Uterus (tissue), 4 donors: ENCODE measurements at places on chromosomes 12 and 14. TPM values are rescaled to one million over a fixed set of nuclear protein-coding genes. Genes with fewer than 3 reads are reported as not detected.

The TFCP2 gene
- total RNA-seq, result 25.7 TPM

The SLC38A4 gene
- total RNA-seq, result 1.5 TPM

The GYS2 gene
- not detected for total RNA-seq

The KRT71 gene
- not detected for total RNA-seq

The ERGIC2 gene
- total RNA-seq, result 91.3 TPM

The KLHL33 gene
- total RNA-seq, result 1.3 TPM

The C12orf60 gene
- total RNA-seq, result 16.5 TPM

The KCNMB4 gene
- 3.2 TPM for total RNA-seq

The ADAMTS20 gene
- not detected for total RNA-seq

- DNase-seq, result no peak
Measured at GRCh38 chr14:37089410-37089809, 83.0 kb downstream of the SLC25A21 start.

GRCh38 chr14:74257078-74257940 lies 18.1 kb downstream of the VSX2 start:
- no peak for DNase-seq

- DNase-seq, result no peak
Measured at GRCh38 chr14:104357689-104358527, 219.5 kb downstream of the KIF26A start.

- DNase-seq, result no peak
Measured at GRCh38 chr12:104274811-104275210, 28.7 kb upstream of the EID3 start.

DNA sequence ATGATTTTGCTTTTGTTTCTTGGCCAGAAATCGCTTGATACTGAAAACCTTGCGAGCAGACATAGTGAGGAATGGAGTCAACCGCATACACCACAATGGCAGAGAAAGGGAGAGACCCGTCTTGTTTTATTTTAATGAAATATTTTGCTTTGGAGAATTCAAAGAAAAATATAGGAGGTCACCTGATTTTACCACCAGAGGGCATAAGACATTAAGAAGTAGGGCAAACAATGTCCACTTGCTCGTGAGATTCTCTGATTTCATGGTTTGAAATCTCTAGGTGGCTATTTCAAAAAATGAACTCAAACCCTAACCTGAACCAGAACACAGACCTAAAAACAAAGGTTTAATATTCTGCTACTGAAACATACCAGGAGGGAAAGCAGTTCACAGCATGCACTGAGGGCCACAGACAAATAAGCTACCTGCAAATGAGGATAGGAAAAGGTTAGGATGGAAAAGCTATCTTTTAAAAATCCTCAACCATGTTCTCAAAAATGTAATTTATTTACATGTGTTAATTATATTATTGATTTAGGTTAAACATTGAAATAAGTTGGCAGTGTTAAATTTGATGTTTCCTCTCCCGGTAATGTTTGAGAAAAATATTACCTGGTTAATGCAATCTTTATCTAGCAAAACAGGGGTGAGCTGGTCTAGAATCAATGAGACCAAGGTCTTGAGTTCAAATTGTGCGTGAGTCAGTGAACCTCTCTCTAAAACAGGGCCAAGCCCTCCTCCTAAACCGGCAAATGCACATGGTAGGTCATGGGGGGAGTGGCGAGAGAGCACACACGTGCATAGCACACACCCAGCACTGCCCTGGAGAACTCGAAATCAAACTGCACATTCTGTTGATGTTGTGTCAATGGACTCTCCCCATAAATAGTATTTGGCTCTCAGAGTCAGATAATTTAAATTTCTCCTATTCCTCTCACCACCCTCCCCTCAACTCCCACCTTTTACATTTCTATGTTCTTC lies 12.5 kb downstream of the IFNG-AS1 start:
- DNase-seq, result no peak

DNA sequence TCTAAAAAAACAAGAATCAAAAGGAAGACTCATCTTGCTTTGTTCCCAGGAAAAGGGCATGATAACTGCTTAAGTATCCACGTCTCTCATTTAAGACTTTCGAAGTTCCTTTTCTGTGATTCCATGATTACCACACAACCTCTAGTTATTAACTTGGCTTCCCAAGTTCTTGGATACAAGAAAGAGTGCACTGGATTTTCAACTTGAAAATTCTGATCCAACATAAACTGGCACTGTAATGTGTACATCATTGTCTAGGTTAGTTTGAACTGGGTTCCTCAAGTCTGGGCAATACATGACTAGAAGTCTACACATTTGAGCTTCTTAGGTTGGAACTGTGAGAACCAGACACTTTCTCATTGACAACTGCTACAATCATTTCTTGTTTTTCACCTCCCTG lies 1.6 kb downstream of the KLHL28 start:
- no peak for DNase-seq

DNA sequence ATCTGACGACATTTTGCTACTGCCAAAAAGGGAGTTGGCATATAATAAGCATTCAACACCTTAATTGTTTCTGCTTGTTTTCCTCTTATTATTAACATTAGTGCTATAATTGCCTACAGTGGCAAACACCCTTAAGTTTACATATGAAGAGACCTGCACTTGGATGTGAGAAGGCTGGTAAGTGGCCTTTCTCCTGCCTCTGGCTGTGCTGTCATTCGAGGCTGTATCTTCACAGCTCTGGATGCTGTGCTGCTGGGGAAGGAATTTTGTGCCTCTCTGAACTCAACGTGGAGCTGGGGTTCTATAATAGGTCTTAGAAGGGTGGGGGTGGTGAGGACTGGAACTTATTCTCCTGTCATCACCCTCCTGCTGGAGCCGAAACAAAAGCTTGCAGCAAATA lies 385.9 kb downstream of the EMP1 start:
- DNase-seq, result no peak

- DNase-seq, result peak; percentile 94
Measured at GRCh38 chr12:100266585-100266834, 369 bp downstream of the DEPDC4 start.

DNA sequence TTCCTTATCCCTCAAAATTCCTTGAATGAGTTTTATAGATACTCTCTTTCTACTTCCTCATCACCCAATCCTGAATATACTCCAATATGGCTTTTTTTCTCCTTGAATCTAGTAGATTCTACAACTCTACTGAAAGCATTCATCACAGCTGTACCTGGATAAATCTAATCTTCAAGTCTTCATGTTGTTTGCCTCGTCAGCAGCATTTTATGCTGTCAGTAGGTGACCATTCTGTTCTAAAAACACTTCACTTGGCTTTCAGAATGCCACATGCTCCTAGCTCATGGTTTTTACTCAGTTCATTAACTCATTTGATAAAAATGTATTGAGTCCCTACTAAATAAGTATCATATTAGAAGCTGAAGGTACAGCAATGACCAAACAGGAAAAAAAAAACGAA lies 113.3 kb downstream of the NOVA1 start:
- no peak for DNase-seq

DNA sequence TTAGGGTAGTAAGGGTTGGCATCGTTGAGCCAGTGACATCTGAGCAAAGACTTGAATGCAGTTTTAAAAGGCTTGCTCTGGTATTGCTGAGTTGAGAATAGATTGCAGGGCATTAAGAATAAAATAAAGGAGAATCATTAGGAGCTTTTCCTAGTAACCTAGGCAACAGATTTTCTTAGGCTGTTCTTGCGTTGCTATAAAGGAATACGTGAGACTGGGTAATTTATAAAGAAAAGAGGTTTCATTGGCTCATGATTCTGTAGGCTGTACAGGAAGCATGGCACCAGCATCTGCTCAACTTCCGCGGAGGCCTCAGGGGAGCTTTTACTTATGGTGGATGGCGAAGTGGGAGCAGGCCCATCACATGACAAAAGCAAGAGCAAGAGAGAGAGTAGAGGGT lies 97.4 kb downstream of the RAD51B start:
- DNase-seq, result no peak

DNA sequence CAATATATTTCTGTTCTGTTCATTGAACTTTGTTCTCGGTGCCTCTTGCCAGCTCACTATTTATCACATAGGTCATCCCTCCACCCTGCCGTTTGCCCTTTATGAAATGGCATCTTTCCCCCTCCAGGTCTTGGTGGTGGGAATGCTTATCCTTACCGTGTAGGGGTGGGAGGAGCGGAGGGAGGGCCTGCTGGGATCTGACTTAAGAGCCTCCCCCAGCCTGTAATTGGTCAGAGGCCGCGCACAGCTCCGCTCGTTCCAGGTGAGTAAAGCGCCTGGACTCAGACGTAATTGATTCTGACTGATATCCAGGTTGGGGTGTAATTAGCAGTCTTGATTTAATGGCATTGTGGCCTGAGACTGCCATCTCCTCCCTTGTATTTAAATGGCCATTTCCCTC lies 185.3 kb downstream of the TSPAN9 start:
- no peak for DNase-seq

- DNase-seq, result no peak
Measured at GRCh38 chr14:67765192-67765834, 51.1 kb downstream of the ZFYVE26 start.

DNA sequence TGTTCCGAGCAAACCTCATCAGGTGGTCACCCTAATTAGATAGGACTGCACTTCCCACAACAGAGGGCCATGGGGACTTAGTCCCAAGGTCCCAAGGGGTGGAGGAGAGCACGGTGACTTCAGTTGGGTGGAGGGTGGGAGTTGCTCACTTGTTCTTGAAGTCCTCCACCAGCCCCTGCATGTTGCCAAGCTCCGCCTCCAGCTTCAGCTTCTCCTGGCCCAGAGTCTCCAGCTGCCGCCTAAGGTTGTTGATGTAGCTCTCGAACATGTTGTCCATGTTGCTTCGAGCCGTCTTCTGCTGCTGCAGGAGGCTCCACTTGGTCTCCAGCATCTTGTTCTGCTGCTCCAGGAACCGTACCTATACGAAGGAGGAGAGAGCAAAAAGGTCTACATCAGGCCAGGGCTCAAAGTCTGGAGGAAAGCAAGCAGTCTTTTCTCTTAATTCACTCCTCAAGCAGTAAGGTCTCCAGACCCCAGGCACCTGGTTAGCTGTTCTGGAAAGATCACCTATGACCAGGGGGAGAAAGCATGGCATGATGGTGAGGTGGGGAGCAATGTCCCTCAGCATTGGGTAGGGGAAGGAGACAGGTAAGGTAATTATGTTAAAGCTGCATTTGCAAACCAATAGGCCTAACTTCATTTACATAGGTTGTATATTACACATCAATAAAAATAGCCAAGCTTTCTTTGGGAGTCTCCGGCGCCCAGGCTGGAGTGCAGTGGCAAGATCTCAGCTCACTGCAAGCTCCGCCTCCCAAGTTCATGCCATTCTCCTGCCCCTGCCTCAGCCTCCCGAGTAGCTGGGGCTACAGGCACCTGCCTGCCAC lies 2.9 kb downstream of the KRT8 start:
- DNase-seq, result no peak

DNA sequence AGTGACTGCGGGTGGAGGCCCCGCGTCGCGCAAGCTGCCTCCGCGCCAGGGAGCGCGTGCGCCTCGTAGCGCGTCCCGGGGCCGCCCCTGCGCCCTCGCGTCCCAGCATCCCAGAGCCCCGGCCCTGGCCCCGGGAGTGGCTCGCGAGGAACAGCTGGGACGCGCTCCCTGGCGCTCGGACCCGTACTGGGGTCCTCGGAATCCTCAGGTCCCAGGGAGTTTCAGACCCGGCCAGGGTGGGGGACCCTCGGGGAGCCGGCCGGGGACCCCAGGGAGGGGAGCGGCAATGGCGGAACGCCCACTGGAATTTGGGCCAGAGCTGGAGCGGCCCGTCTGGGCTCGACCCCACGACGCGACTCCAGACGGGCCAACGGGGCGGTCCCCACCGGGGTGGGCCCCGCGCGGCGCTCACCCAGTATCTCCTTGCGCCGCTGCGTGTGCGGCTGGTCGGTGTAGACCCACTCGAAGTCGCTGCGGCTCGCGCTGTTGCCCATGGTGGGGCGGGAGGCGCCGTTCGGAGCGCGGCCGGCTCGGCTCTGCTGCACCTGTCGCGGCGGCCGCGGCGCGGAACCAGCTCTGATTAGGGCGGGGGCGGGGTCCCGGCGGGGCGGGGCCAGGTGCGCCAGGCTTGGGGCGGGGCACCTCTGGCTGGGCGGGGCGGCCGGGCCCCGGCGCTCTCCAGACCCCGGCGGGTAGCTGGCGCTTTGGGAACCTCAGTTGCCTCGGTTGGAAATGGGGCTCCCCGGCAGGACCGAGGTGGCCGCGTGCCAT lies at the start of gene DEGS2:
DEGS2 (minus strand) TSS at position 552 of the 771 bp plus-strand sequence; CDS start at position 494, 58 bp downstream.
- no peak for DNase-seq

DNA sequence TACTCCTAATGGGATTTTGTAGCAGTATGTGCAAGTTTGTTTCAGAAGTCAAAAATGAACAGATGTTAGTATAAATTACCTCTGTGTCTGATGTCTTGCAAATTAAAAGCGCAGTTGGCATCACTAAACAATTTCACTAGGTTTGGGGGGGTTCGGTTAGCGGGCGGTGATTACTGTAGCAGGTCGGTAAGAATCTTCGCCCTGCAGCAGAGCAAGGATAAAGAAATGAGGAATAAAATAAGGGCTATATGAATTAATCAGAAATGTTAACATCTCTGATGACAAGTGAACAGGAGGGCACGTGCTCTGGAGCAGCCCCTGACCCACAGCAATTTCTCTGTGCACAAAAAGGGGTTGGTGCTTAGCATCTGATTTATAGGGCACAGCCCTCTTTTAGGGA lies 43.6 kb upstream of the VSX2 start:
- DNase-seq, result no peak

- no peak for DNase-seq
Measured at GRCh38 chr14:51873221-51873893, 12.9 kb downstream of the GNG2 start.

DNA sequence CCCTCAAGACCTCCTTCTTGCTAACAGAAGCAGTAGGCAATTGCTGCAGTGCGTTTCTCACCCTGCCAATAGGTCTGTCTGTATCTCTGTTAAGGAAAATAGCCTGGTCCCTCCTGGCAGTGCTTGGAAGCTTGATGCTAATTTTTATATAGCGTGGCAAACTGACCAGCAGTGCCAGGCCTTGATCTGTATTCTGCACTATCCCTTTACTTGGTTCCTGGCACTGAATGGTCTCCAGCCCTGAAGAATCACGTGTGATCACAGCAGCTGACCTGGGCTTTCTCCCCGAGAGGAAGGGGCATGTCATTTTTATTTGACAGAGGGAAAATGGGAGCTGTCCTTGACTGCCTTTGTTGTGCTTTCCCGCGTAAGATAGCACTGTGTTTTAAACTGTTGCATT lies 48.7 kb upstream of the TRAF3 start:
- DNase-seq, result no peak

DNA sequence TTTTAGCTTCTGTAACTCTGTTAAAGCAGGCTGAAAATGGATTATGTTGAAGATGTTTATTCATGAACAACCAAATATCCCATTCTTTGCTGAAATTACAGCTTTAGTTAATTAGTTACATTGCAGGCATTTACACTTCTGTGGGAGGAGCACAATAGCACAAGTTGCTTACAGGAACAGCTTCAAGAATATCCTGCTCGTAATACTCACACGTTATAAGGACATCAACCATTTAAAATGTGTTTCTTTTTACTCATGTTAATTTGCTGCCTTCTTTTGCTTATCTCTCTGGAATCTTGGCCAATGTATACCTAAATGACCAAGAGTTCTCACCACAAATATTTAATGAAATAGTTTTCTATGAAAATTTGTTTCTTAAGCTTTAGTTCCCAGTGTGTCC lies 305.2 kb upstream of the SYT1 start:
- no peak for DNase-seq

DNA sequence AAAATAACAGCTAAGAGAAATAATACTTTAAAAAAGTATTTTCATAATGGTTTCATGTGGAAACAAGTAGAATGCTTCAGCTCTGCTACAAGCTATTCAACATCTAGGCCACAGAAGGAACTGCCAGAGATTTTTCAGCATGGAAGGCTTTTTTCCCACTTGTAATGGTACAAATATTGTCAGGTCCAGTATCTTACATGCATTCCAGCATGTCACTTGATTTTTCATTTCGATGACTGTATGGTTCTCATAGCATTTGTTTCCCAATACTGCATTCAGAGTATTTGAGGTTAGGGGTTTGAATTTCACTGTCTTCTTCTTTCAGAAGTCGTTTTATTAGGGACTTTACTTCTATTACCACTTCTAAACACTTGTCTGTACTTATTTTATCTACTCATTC lies 1701.5 kb upstream of the FLRT2 start:
- DNase-seq, result no peak
